ENCODE measurements at places on chromosomes 7 and 10.

DNA sequence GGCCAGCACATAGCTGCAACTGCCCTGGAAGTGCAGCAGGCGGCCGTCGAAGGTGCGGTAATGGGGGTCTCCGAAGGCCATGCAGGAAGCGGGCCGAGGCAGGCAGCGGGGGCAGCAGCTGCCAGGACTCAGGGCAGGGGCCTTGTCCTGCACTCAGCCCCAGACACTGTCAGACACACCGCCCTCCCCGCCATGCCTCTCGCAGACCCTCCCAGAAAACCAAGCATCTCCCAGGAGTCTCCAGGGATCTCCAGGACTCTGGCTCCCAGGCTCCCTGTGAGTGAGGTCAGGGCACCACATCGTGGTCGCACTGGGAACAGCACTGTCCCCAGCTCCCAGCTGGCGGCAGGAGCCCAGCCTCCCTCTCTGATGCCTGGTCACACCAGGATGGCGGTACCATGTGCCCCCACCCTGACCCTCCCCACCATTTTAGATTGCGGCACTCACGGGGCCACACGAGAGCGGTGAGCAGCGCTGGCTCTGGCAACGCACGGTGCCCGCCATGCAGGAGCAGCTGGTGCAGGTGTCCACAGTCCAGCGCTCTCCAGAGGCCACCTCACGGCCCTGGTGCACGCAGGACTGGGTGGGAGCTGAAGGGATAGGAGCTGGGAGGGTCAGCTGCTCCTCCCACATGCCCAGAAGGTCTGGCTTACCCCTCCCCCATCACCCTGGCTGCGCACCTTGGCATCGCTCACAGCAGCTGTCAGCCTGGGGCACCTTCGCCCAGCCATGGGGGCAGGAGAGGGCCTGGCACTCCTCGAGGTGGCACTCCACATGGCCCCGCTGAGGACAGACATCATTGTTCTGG, 17.5 kb downstream of the ATP6V1F start:
- no peak for DNase-seq

GRCh38 chr7:106681815-106682495, 21.0 kb upstream of the CCDC71L start:
- no peak for DNase-seq

DNA sequence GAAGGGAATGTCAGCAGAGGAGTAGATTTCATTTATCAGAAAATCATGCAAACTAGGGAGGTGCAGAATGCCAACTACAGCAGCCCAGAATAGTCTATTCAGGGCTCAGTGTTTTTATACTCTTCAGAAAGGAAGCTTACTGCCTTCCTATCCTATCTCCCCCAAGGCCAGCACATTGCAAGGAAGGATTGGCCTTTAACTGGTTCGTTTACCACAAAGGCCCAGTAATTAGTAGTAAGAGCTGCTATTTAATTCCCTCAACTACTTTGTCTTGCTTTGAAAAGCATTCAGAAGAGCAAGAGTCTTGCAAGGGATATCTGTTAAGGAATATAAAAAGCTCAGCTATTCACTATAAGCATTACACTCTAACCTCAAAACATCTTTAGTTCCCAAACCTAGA, 86.4 kb upstream of the RNF148 start:
- no peak for DNase-seq

DNA sequence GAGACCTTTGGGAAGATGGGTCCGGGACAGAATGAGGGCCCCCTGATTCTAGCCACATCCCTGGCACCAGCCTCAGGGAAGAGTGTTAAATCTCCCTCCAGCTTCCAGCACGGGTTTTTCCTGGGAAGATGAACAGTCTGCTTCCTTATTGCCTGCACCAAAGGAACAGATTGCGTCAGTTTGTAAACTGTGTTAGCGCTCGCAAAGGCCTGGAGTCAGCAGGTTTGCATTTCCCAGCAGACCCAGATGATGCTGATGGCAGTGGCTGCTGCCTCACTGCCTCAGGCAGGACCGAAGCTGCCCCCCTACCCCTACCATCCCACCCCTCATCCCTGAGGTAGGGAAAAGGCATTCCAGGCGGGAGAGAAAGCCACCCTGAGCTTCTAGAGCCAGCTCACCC, 34.6 kb upstream of the LRRC4 start:
- DNase-seq: no peak

DNA sequence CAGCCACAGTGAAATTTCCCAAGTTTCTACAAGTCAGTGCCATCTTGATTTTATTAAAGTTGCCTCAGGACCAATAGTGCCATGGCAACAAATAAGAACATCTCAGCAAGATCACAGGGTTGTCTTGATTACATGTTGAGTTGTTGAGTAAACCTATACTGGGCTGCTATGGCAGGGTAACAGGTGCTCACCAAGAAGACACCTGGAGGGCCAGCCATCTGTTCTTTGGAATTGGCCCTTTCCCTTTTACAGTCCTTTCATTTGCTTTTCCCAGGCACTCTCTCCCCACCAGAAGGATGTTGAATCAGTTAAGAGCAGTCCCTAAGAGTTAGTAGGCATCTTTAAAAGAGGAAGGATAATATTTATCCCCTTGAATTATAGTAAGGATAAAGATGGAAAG, 582.0 kb downstream of the TNS3 start:
- no peak for DNase-seq

DNA sequence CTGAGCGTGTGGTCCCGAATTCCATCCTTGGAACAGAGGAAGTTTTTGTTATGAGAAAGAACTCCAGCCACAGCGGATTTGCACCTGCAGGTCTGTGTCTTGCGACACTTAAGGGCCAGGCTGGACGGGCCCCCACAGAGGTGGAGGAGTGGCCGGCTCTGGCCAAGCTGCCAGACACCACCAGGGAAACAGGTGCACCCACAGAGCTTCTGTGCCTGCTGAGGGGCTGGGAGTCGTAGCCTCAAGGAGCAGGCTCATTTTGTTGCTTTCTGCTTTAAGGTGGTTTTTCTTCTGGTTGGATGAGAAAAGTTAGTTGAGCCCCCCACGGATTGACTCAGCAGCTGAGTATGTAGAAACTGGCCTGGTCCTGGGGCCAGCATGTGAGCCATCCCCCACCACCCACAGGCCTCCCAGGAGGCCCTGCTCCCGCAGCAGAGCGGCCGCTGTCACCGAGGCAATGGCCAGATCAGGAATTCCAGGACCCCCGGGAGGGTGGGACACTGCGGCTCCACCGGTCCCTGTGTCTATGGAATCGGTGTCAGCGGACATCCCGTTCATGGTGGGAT, 41.9 kb downstream of the NKX6-2 start:
- DNase-seq: no peak

DNA sequence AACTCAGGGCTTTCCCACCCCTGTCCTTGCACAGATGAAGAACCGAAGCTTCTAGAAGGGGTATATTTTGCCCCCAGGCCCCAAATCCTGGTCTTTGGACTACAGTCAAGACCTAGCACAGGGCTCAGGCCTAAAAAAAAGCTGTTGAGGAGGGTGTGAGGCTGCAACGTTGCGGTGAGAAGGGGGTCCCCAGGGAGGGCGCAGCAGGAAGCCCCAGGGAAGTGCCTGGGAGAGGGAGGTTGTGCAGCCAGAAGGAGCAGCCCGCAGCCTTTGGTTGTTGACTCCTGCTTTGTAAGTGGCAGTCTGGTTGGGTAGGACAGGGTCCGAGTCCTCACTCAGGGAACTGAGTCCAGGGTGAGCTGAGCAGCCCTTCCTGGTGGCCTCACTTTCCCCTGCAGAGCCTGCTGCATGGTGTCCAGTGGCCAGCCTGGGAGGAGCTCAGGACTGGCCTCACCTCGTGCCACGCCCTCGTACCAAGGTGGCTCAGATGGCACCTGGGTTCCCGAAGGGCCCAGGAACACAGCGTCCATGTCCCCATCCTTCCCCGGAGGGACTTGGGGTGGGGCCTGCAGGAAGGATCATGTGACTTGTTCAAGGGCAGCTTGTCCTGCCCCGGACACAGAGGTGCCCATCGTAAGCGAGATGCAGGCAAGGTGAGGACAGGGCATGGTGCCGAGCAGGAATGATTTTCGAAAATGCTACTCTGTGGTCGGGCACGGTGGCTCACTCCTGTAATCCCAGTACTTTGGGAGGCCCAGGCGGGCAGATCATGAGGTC, 166.4 kb upstream of the TNRC18 start:
- no peak for DNase-seq

DNA sequence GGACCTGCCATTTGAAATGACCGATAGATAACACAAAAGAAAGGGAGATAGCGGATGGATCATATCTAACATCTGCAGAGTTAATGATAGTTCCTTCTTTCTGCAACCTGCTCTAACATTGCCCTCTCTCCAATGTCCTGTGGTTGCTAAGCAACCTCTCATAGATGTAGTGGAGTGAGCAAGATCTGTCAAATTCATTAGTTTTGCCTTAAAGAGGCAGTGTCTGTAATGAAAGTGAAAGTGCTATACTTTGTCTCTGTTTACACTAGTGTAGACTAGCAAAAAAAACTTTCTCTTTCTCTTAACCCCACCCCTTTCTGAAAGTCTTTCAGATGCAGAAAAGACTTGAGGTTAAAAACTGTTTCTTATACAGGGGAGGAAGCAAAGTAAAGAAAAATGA, 1196.9 kb downstream of the SORCS3 start:
- DNase-seq: no peak

GRCh38 chr7:135238112-135238744, 4.6 kb downstream of the STRA8 start:
- DNase-seq: no peak

DNA sequence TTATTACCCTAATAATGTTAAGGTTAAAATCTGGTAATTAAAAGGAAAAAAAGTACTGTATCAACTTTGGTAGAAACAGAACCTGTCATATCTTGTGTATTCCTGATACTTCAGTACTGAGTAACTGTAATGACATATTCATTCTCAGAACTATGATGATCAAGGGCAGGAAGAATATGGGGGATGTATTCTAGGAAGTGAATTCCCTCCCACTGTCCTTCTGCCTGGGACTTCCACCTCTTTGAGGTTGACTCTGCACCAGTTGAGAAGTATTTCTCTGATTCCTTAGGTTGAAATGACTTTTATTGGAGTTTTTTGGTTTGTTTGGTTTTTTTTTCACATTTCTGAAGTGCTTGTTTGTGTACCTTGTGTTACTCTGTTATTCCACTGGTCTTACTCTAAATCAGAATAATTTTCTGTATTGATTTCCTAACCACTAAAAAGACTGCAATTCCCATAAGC, 36.9 kb downstream of the WASL start:
- DNase-seq: no peak

GRCh38 chr7:50695026-50695425, 87.7 kb downstream of the GRB10 start:
- no peak for DNase-seq

DNA sequence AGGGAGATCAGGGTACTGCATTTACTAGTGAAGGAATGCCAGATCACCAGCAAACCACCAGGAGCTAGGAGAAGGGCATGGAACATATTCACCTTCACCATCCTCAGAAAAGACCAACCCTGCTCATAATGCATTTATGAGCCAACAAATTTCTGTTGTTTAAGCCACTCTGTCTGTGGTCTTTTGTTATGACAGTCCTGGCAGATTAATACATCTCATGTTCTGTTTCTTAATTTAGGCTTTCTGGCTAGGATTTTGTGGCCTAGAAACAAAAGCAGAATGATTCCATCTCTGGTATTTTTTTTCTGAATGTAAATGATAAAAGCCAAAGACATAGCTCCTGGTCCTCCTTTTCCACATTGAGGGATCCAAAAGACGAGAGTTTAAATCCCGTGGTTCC, 797.9 kb downstream of the TYW1 start:
- no peak for DNase-seq

GRCh38 chr10:89079961-89080360, 89.4 kb downstream of the FAS start:
- DNase-seq: no peak

DNA sequence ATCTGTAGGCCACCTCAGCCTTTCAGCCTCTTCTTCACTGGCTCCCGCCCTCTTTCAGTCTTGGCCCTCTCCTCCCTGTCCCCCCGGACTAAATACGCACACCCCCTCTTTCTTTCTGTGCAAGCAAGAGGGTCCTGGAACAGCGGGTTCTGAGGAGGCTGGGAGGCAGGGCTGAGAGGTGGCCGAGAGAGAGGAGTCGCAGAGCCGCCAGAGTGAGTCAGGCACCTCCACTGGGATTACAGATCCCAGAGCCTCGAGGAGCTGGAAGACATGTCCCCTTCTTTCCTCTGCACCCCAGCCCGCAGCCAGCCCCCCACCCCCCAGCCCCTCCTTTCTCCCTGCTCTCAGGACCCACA, 182 bp downstream of the CCDC136 start:
- DNase-seq: no peak

- DNase-seq: no peak
These were observed 145.1 kb upstream of the C7orf33 start for GRCh38 chr7:148445260-148446044.

GRCh38 chr10:123703195-123703790, 37.1 kb downstream of the GPR26 start:
- DNase-seq: no peak

- no peak for DNase-seq
These were observed 80.5 kb upstream of the TMEM106B start for GRCh38 chr7:12130609-12131008.

DNA sequence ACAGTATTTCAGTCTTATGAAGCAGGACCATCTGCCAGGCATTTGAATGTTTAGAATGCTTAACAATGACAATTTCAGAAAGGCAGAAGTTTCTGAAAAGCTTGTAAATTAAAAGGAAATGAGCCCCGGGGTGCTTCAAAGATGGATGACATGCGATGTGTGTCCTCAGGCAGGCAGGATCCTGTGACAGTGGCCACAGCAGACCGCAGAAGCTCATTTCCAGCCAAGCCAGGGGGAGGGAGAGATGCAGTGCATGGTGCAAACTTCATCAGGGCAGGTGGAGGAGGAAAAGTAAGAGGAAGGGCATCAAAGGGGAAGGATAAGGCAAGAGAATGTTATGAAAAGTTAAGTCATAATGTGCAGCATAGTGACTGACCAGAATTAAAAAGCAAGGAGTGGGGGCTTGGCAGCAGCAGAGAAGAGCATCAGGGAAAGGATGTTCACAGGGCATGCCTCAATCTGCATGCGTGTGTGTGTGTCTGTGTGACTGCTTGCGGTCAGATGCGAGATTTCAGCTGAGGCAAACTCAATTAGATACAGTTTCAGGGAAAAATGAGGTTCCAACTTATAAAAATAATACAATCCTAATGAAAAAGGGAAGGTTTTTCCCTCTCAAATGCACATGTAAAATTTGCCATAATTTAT, 173.7 kb downstream of the COBL start:
- DNase-seq: no peak

DNA sequence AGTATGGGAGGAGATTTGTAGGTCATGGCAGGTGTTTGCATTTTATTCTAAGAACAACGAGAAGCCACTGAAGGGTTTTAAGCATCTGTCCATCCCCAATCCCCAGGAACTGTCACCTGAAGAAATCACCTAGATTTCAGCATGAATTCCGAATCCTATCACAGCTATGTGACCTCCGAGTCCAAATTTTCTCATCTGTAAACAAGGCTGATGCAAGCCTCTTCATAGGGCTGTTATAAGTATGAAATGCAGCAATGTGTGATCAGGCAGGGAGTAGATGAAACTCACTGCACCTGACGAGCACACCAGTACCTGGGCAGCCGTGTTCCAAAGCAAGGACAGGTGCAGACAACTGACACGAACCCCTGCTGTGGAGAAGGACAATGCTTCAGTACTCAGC, 14.0 kb downstream of the HABP2 start:
- peak; percentile 66 for DNase-seq

GRCh38 chr10:26697922-26698608, 564 bp downstream of the PDSS1 start:
- DNase-seq: no peak
